ENCODE measurements at places on chromosomes 11 and 22. TPM values are rescaled to one million over a fixed set of nuclear protein-coding genes. Genes with fewer than 3 reads are reported as not detected.

HORMAD2 gene
- not detected for total RNA-seq

CDC42BPG gene
- total RNA-seq, result 1.7 TPM

TRIM51 gene
- not detected for total RNA-seq

ACR gene
- total RNA-seq, result 0.11 TPM

NOL12 gene
- 25.7 TPM for total RNA-seq

FOLR1 gene
- total RNA-seq, result not detected

WNT11 gene
- total RNA-seq, result 1.4 TPM

CHST1 gene
- total RNA-seq, result 2.3 TPM

GLYAT gene
- total RNA-seq, result not detected

KCNQ1 gene
- 0.55 TPM for total RNA-seq

PKDREJ gene
- total RNA-seq, result not detected

C11orf52 gene
- not detected for total RNA-seq

SLC5A1 gene
- total RNA-seq, result 0.24 TPM

LARGE2 gene
- total RNA-seq, result 2.8 TPM

MUC5AC gene
- total RNA-seq, result 1.5 TPM

FXYD6 gene
- total RNA-seq, result 0.35 TPM

F2 gene
- total RNA-seq, result 2.2 TPM

ANO1 gene
- total RNA-seq, result 2.7 TPM

APOA4 gene
- not detected for total RNA-seq

SLC22A8 gene
- total RNA-seq, result not detected

HBB gene
- not detected for total RNA-seq

MIAT gene
- 0.25 TPM for total RNA-seq

POLR2F gene
- 130 TPM for total RNA-seq

TIGD3 gene
- 0.94 TPM for total RNA-seq

OR51B4 gene
- total RNA-seq, result not detected

Measured in A549 treated with GW870086 at 1 μM for 4 hours (cell line).